HTR-8/SVneo (cell line): ENCODE measurements at places on chromosomes 4 and X.
A peak's percentile ranks its signal among the peaks of the same experiment; 100 is the strongest.

DNA sequence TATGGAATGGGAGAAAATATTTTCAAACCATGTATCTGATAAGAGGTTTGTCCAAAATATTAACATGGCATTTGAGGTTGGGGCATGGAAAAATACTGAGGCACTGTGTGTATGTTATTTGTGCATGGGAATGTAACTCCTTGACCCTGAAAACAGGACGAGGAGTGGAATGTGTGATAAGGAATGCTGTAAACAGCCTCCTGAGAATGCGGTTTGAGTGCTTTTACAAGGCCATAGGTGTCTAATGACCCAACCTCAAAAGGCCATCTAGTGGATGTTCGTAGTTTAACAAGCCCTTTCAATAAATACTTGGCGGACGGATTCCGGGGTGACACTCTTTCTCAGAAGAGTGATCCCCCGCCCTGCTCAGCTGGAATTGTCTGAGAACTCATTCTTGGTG, 162.9 kb upstream of the USP9X start:
- no peak for DNase-seq

DNA sequence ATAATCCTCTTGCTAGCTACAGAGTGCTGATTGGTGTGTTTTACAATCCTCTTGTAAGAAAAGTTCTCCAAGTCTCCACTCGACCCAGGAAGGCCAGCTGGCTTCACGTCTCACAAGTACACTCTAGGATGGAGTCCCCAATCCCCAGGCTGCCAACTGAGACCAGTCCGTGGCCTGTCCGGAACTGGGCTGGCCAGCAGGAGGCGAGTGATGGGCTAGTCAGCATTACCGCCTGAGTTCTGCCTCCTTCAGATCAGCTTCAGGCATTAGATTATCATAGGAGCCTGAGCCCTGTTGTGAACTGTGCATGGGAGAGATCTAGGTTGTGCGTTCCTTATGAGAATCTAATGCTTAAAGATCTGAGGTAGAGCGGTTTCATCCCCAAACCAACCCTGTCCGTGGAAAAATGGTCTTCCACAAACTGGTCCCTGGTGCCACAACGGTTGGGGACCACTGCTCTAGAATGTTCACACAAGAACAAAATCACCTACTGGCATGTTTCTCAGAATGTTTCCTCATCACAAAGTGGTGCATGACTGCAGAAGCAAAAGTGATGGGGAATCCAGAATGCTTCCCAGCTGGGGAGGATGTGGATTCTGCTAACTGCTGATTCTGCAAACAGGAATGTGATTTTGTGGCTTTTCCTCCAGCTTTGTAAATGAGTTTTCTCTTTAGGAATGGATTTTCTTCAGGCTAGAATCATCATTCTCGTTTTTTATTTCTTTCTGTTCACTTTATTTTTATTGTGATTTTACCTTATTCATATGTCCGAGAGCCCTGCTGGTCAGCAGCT, 40.9 kb downstream of the SEPTIN11 start:
- peak; percentile 15 for DNase-seq

GRCh38 chr4:102585329-102585728, 84.2 kb downstream of the NFKB1 start:
- DNase-seq = no peak

DNA sequence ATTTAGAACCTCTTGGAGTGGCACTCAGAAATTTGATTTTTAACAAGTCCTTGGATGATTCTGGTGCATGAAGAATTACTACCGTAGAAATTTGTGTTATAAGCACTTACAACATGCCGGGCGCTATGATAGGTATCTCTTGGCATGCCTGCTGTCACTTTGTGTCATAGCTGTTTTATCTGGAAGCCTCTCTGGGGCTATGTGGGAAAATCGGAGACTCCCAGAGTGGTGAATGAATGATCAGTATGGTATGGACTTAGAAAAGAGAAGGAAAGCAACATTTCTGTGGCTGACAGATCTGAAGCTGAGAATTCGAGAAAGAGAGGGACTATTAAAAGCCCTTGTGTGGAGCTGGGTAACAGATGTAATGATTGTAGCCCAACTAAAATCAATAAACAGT, 177.4 kb upstream of the MAMLD1 start:
- no peak for DNase-seq

DNA sequence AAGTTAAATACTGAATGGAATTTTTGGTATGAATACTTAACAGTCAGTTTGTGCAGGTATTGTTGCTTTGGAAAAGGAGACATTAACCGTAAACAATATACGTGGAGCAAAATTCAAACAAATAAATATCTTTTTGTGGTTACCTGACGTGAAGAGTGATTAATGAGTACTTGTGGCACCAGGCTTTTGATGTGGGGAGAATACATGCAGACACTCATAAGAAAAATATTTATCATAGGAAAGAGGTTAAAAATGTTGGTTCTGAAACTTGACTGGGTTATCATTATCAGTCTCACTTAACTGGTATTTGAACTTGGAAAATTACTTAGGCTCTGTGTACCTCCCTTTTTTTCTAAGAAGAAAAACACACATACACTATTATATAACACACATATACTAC, 136.4 kb upstream of the NDST4 start:
- DNase-seq = no peak

GRCh38 chrX:95076449-95076848, 1402.4 kb downstream of the FAM133A start:
- DNase-seq = no peak

- no peak for DNase-seq
Observed at GRCh38 chrX:103344606-103345005, 11.7 kb upstream of the TCEAL9 start.

- no peak for DNase-seq
Observed at GRCh38 chr4:151922811-151923210, 162.0 kb upstream of the GATB start.

DNA sequence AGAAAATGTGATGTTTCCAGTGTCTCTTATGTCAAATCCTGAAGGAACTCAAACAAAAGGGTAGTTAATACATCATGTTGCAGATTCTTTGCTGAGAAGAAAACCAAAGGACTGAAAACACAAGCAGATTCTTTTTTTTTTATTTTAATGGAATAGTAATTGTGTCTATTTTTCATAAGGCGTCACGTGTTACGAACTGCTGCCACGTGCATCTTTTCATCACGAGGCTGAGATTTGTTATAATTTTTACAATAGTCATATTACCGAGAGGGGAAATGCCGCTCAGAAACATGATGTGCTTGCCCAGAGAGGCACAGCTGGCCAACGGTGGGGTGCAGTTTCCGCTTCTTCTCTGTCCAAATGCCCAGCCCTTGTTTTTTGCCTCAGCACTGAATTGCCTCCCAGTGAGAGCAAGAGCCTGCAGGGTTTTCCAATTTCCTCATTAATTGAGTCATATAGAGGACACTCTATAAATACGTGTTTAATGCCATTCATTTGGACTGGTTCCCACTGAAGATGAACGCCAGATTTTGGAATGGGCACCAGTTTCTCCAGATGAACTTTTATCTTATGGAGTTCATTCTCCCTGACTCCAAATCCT, 225.3 kb downstream of the STK32B start:
- no peak for DNase-seq

DNA sequence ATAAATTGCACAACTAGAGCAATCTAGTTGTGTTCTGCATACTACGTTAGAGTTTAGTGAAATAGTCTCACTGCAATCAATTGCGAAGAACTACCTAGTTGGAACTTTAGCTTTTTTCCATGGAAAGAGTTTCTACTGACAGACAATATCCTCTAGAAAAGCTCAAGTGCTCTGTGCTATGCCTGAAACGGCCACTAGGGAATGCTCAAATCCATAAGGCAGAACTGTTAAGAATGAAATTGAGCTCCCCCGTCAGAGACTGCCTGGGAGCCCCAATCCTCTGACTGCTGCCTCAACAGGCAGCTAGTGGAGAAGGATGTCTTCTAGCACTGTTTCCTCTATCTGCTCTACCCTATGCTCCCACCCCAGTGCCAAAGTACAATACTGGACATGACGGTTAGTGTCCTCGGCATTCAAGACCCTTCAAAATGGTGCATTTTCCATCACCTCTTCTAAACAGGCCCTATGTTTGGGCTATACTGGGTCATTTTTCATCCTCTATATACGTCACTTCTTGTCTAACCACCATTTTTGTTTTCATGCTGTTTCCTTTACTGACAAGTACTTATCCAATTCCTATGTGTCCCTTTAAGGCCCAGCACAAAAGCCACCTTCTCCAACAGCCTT, 35.3 kb downstream of the FRMD7 start:
- DNase-seq = peak; percentile 20

- no peak for DNase-seq
Observed at GRCh38 chrX:66110112-66110511, 53.9 kb upstream of the HEPH start.

DNA sequence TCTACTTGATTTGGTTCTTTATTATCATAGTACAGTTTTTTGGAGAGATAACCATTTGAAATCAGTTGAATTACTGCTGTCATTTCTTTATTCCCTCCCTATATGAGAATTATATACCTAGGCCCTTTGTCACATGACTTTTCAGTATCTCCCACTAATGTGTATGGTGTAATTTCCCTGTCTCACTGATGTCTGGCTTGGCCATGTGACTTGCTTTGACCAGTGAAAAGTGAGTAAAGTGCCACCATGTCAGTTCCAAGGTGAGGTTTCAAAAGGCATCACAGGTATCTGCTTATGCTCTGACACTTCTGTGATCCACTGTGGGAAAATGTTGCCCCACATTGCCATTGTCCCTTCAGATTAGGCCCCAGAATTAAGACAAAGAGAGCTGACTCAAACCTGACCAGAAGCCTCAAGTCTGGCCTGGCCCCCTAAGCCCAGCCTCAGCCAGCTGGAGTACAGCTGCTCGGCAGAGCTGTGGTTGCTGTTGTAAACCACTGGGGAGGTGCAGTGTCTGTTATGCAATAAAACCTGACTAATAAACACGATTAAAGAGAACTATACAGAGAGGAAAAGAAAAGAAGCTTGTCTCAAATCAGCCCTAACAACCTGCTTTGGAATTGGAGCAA, 27.5 kb downstream of the SETD7 start:
- DNase-seq = no peak

DNA sequence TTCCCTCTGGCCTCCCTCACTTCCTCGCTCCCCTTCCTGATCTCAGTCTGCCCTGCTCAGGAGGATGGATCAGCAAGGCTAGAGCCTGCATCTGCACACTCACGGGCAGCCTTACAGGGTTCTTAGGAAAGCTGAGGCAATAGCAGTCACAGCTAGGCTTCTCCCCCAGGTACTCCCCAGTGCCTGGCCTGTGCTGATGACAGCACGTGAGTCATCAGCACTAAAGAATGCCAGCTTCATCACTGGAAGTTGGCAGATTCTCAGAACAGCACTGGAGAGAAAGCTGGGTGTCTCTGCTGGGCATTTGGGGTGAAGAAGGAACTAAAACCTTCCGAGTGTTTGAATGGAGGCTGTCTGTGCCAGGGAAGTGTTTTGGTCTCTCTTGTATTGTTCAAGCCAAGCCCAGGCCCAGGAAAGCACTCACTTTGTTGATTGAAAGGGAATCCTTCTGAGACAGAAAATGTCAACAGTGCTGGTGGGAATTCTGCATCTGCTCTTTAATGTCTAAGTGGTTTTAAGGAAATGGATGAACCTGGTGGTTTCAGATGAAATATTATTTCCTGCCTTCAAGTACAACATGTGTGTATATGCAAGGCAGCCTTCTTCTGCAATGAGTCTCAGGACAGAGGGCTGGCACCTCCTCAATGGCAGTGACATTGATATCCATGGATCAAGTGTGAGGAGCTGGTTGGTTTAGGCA, 73.0 kb upstream of the SCOC start:
- DNase-seq = peak; percentile 64

DNA sequence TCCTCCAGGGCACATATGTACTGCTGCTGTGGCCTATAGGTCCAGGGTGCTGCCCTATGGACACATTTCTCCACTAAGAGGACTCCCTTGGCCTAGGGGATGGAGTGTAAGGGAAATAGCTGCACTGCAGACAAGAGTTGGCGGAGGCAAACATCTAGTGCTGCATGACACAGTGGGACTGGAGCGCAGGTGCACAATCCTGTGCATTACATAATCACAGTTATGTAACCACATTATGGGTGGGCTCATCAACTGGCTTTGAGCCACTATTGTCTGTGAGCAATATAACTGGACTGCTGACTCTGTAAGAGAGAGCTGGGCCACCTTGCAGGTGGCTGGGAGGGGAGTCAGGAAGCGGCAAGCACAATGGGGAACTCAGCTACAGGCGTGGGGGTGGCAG, 3.2 kb upstream of the TIGD2 start:
- no peak for DNase-seq

DNA sequence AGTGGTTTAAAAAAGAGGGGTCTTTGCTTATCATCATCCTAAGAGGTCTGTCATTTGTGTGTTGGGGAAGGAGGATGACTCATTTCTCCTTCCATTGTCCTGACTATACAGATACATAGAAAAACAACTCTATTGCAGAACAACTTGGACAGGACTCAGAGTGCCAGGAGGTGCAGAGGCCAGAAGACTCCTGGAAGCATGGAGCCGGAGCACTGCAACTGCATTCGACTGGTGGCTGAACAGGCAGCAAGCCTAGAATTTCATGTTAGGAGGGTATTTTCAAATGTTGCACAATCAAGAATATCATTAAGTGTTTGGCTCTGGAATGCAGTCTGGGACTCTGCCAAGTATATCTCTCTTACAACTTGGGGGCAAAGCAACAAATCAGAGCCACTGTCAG, 35.0 kb upstream of the MAML3 start:
- DNase-seq = peak; percentile 36

DNA sequence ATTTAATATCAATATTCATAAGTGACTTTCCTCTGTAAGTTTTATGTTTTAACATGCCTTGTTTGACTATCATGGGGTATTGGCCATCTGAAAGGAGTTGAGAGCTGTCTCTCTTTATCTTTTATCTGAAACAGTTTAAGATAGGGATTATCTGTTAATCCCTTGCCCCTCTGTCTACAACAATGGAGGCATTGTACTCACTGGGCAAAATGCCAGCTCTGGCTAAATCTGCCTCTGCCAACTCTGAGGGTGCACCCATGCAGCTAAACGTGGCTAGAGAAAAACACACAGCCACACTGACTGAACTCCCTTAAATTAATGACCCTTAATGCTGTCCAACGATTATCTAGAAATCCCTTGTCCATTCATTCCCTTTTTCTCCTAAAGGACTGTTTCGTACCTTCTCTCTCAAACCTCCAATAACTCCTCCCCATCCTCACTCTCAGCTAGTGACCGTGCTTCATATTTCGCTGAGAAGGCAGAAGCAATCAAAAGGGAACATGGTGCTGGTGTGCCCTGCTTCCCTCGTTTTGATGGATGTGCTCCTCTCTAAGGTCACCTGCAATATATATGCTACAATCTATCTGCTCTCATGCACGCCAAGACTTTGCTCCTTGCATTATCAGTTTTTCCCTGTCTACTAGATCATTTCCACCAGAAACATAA, 10.3 kb downstream of the PHKA2 start:
- no peak for DNase-seq

DNA sequence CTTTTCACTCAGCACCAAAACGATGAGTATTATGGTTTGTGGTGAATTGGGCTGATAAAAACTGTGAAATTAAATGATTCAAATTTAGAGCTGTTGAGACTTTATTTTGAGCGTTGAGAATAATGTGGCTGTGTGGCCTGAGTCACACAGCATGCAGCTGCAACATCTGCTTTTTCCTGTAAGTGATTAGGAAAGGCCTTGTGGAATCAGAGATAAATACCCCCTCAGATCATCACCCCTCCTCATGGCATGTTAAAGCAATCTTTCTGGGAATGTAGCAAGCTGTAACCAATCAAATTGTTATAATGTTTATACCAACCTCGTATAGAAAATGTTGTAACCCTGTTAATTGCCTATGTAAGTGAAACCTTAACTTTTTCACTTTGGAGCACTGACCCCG, 90.0 kb upstream of the GRPR start:
- DNase-seq = no peak
